MCF 10A (cell line): ENCODE measurements at places on chromosomes 2 and 18.

DNA sequence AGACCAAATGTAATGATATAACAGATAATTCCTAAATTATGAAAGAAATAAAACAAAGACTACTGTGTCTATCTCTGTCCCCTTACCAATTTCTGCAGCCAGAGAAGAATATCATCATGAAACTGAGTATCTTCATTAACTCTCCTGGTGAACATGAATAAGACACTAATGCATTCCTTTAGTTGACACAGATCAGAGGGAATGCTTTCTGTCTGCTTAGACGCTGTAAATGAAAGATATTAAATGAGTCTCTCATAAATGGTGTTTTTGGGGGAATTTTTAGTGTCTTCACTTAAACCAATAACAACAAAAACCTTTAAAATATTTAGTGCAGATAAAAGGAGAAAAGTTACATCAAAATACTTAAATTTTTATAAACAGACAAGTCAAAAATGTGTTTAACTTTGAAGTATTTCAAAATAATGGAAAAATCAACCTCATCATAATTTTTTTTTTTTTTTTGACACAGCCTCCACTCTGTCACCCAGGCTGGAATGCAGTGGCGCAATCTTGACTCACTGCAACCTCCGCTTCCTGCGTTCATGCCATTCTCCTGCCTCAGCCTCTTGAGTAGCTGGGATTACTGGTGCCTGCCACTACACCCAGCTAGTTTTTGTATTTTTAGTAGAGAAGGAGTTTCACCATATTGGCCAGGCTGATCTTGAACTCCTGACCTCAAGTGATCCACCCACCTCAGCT lies 16.0 kb downstream of the EPG5 start:
- H3K4me1 ChIP-seq = peaks cover 46% of the 10 kb centered on the region
- DNase-seq = peak; percentile 86
- H3K4me3 ChIP-seq = no peak overlapping the region
- H3K27ac ChIP-seq = peak overlapping the region; percentile 64
- no peaks in the 10 kb centered on the region for H3K27me3 ChIP-seq

GRCh38 chr2:232870018-232870765 lies at the start of gene SNORC:
Gene SNORC, plus strand, starts transcription at chr2:232870264. Its CDS starts 78 bp downstream, at chr2:232870342.
- H3K27ac ChIP-seq = peak within 1 kb of the TSS; percentile 39
- H3K4me1 ChIP-seq = no peaks in the 10 kb centered on the region
- no peak within 1 kb of the TSS for H3K4me3 ChIP-seq
- peaks cover 23% of the 10 kb centered on the region for H3K36me3 ChIP-seq
- no peak for DNase-seq

DNA sequence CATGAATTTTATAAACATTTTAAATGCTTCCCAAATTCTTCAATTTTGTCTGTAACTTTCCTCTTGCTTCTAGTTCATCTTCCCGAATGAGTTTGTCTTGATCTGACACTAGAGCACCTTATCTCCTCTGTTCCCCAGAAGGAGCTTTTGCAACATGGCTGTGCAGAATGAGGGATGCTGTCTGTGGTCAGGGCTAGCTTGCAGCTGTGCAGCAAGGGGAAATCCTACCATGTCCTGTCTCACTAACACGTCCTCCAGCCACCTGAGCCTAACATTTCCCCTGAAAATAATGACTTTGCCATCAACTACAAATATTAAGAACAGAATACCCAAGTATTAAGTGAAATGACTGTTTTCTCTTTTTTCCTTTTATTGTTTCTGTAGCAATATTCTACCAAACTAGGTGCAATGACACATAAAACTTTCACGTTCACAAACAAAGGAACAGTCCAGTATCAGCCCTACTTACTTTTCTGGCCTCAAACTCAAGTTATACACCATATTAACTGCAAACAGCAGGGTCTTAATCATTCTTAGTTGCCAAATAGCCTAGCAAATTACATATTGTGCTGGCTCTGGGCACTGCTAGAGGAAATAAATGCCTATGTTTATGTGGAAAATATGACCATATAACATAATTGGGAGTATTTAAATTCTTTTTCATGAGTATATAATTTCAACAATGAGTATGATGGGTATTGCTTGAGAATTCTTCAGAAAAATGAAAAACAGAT lies 423.3 kb downstream of the CMPK2 start:
- no peaks in the 10 kb centered on the region for H3K36me3 ChIP-seq
- H3K4me3 ChIP-seq = no peak overlapping the region
- DNase-seq = no peak
- H3K4me1 ChIP-seq = no peaks in the 10 kb centered on the region

DNA sequence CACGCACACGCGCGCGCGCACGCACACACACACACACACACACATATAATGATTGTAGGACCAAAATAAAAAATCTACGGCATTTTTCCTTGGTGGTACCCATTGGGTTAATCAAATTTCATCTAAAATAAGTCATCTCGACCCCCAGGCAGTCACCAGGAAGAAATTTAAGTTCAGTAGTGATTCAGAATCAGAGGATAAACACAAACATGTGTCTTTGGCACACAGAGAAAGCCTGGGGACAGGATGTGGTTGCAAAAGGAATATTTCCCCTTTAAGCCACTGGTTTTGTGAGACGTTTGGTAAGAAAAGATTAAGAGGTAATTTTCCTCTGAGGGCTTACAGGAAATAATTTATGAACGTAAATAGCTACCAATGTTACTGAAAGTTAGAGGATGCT lies 171.6 kb upstream of the PIEZO2 start:
- no peak overlapping the region for H3K27ac ChIP-seq
- no peak overlapping the region for H3K4me3 ChIP-seq
- no peaks in the 10 kb centered on the region for H3K27me3 ChIP-seq
- no peaks in the 10 kb centered on the region for H3K36me3 ChIP-seq
- H3K4me1 ChIP-seq = peaks cover 12% of the 10 kb centered on the region
- peak; percentile 42 for DNase-seq

DNA sequence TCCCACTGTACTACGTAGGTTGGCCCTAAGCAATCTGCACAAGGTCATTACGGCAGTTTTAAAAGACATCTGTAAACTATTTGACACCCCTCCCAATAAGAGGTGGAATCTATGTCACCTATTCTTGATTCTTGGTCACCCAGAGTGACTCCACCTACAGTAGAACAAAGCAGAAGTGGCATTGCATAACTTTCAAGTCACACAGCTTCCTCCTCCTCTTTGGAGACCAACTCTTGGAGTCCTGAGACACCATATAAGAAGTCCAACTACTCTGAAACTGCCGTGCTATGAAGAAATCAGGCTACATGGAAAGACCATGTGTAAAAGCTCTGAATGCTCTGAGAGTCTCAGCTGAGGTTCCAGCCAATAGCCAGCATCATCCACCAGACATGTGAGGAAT lies 253.5 kb upstream of the CDH20 start:
- H3K4me1 ChIP-seq = no peaks in the 10 kb centered on the region
- no peak overlapping the region for H3K27ac ChIP-seq
- H3K36me3 ChIP-seq = no peaks in the 10 kb centered on the region

- no peaks in the 10 kb centered on the region for H3K4me1 ChIP-seq
- H3K27ac ChIP-seq = no peak overlapping the region
- no peaks in the 10 kb centered on the region for H3K27me3 ChIP-seq
- no peak overlapping the region for H3K4me3 ChIP-seq
- DNase-seq = no peak
These were observed 71.1 kb upstream of the HNMT start for GRCh38 chr2:137893145-137893544.

- H3K36me3 ChIP-seq = peaks cover 6% of the 10 kb centered on the region
- no peak overlapping the region for H3K27ac ChIP-seq
- no peak overlapping the region for H3K4me3 ChIP-seq
- H3K4me1 ChIP-seq = no peaks in the 10 kb centered on the region
- H3K27me3 ChIP-seq = no peaks in the 10 kb centered on the region
These were observed 655.3 kb upstream of the FAM98A start for GRCh38 chr2:34254272-34254878.

DNA sequence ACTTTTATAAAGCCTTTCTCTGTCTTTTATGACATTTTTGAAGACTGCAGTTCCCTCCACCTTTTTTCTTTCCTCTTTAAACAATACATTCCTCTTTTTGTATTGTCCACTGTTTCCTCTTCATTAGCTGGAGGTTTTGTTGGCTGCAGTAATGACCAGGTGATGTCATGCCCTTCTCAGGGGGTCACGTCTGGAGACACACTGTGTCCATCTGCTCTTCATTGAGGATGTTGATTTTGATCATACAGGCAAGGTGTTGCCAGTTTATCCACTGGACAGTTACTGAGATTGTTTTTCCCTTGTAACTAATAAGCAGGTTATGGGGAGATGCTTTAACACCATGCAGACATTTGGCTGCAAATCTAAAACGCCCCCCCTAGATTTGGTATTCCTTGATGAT lies 19.8 kb downstream of the ZNF407 start:
- H3K4me1 ChIP-seq = no peaks in the 10 kb centered on the region
- H3K4me3 ChIP-seq = no peak overlapping the region
- no peak overlapping the region for H3K27ac ChIP-seq
- H3K36me3 ChIP-seq = no peaks in the 10 kb centered on the region
- no peak for DNase-seq

DNA sequence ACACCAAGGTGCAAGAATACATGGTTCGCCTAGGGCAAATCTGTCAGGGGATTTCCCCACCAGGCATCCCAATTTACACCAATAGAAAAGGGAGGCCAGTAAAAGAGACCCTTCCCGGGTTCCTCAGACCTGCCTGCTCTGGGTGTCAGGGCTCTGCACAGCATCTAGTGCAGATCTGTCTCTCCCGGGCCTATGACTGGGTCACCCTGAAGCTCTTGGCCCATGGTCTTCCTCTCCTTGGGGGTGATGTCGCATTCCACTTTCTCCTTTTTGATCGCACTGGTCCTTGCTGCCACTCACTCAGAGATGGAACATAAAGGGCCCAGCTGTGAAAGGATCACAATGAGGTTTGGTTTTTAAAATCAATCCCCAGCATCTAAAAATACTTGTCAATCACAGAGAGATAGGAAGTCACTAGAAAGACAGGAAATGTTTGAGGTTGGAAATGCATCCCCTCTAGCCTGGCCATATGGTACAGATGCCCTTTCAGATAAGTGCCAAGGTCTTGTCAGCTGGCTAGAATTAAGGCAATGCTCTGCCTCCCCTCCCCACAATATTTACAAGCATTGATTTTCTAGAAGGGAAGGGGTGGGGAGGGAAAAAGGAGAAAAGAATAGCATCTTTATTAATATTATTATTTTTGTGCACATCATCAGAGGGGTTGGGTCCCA lies 34.9 kb upstream of the AFTPH start:
- no peak overlapping the region for H3K4me3 ChIP-seq
- H3K36me3 ChIP-seq = peaks cover 6% of the 10 kb centered on the region
- H3K4me1 ChIP-seq = peaks cover 27% of the 10 kb centered on the region
- H3K27ac ChIP-seq = no peak overlapping the region
- H3K27me3 ChIP-seq = no peaks in the 10 kb centered on the region

- H3K4me1 ChIP-seq = no peaks in the 10 kb centered on the region
- no peak overlapping the region for H3K4me3 ChIP-seq
- no peaks in the 10 kb centered on the region for H3K36me3 ChIP-seq
- H3K27ac ChIP-seq = no peak overlapping the region
These were observed 409.2 kb upstream of the SPHKAP start for GRCh38 chr2:228590681-228591080.

- no peak for DNase-seq
- H3K27ac ChIP-seq = no peak overlapping the region
- no peak overlapping the region for H3K4me3 ChIP-seq
- H3K36me3 ChIP-seq = no peaks in the 10 kb centered on the region
- H3K27me3 ChIP-seq = peaks cover 55% of the 10 kb centered on the region
These were observed 184.4 kb downstream of the RTP5 start for GRCh38 chr2:242053921-242054320.

- peaks cover 47% of the 10 kb centered on the region for H3K36me3 ChIP-seq
- peak overlapping the region; percentile 99 for H3K27ac ChIP-seq
- no peaks in the 10 kb centered on the region for H3K27me3 ChIP-seq
These were observed 2.9 kb downstream of the ARPC2 start for GRCh38 chr2:218219934-218220333.

GRCh38 chr2:240109386-240109785 lies 26.7 kb downstream of the COPS9 start:
- no peak overlapping the region for H3K4me3 ChIP-seq
- H3K27me3 ChIP-seq = peaks cover 60% of the 10 kb centered on the region
- no peak for DNase-seq
- H3K27ac ChIP-seq = no peak overlapping the region

GRCh38 chr18:31241900-31242409 lies 76.0 kb upstream of the DSG1 start:
- peak overlapping the region; percentile 84 for H3K27ac ChIP-seq
- H3K4me1 ChIP-seq = peaks cover 36% of the 10 kb centered on the region
- no peaks in the 10 kb centered on the region for H3K27me3 ChIP-seq

GRCh38 chr18:32383050-32383819 lies 87.4 kb downstream of the GAREM1 start:
- H3K4me1 ChIP-seq = peaks cover 69% of the 10 kb centered on the region
- DNase-seq = peak; percentile 97
- H3K27me3 ChIP-seq = no peaks in the 10 kb centered on the region
- peak overlapping the region; percentile 40 for H3K4me3 ChIP-seq

- no peaks in the 10 kb centered on the region for H3K27me3 ChIP-seq
- H3K4me3 ChIP-seq = no peak overlapping the region
- no peaks in the 10 kb centered on the region for H3K36me3 ChIP-seq
- H3K27ac ChIP-seq = no peak overlapping the region
These were observed 356.9 kb upstream of the SMIM21 start for GRCh38 chr18:75784390-75784789.

DNA sequence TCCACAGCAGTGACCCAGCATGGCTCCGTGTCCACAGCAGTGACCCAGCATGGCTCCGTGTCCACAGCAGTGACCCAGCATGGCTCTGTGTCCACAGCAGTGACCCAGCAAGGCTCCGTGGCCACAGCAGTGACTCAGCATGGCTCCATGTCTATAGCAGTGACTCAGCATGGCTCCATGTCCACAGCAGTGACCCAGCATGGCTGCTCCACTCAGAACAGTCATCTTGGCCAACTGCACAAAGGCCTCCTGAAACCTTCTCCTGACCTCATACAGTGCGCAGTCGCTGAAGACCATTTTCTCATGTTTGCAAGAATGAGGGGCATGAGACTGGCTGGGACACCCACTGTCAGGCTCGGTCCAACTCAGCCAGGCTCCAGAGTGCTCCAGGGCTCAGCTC lies 333.4 kb upstream of the RAB6C start:
- no peaks in the 10 kb centered on the region for H3K36me3 ChIP-seq
- no peaks in the 10 kb centered on the region for H3K27me3 ChIP-seq
- H3K4me3 ChIP-seq = no peak overlapping the region
- no peak overlapping the region for H3K27ac ChIP-seq

DNA sequence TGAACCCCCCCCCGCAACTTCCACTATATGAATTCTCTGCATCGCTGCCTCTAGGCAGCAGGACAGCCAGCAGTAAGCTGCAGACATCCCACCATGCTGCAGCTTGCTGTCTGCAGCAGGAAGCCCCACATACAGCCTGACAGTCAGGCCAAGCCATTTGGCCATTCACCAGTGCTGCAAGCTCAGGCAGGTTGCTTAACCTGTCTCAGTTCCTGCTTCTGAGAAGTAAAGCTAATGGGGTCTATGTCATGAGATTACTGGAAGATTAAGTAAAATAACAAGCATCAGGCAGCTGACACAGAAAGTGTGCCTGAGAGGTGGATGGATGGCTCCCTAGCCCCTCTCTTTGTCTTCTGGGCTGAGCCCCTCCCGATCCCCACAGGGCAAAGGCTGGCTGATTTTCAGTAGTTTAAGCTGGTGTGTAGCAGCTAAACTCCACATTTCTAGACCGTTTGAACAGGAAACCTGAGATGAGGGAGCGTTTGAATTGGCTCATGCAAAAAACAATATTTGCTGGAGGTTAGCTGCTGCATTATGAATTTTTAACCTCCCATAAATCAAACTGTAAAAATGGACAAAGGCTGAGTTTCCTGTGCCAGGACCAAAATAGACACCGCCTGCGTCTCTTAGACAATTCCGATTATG lies 193.8 kb upstream of the ARL4C start:
- no peaks in the 10 kb centered on the region for H3K27me3 ChIP-seq
- peaks cover 6% of the 10 kb centered on the region for H3K36me3 ChIP-seq
- H3K4me3 ChIP-seq = no peak overlapping the region
- H3K4me1 ChIP-seq = peaks cover 24% of the 10 kb centered on the region
- DNase-seq = no peak
